GM23248 (cell line): ENCODE measurements at places on chromosomes 4 and X. TPM values are rescaled to one million over a fixed set of nuclear protein-coding genes. Genes with fewer than 3 reads are reported as not detected.

- peak; percentile 16 for DNase-seq
Measured at GRCh38 chr4:107319386-107319785, 283.3 kb upstream of the DKK2 start.

Gene GC
- total RNA-seq, result not detected in 2 replicates

Gene FLNA
- total RNA-seq, result 2,857 and 2,903 TPM in 2 replicates

GRCh38 chr4:153117554-153117953 lies 86.7 kb upstream of the TRIM2 start:
- no peak for DNase-seq

DNA sequence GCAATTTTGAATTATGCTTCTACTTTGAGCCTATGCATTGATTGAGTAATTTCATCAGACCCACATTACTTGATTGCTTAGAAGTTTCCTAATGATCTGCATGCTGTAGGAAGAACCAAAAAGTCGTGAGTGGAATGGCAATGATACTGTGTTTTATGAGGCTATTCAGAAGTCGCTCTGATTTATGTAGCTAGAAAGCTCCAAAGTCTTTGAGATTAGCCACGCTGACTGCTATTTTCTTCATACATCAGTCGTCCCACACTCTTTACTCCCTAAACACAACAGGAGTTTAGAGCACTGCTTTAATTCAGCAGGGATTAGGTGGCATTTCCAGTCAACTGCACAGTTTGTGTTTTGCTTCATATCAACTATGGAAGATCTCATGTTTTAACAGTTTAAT lies 4.1 kb downstream of the GRID2 start:
- DNase-seq, result no peak

- no peak for DNase-seq
Measured at GRCh38 chrX:42085836-42086235, 162.5 kb upstream of the CASK start.

Gene ZBTB33
- total RNA-seq, result 11.5 and 11.6 TPM in 2 replicates
